Astrocyte (in vitro differentiated cells and primary cell): ENCODE measurements at places on chromosomes 3 and 15. TPM values are rescaled to one million over a fixed set of nuclear protein-coding genes. Genes with fewer than 3 reads are reported as not detected.

The ANKRD34C gene
- 0.05 TPM in 1 of 2 replicates, not detected in the other for total RNA-seq

The C2CD4A gene
- not detected in 2 replicates for total RNA-seq

DNA sequence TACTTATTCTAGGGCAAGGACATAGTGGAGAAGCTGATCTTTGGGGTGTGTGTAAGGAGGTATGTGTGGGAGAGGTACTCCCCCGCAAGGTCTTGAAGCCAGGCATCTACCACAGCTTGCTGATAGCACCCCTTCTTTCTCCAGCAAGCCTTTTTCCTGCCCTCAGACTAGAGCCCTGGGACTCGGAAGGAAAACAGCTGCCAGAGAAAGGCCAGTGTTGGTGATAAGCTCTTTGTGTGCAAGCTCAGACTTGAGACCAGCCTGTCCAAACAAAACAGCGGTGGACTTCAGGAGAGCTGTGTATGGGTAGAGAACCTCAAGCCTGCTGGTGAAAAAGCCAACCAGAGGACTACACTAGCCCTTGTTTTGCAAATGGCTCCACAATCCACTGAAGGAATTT is 1028.6 kb downstream of the MCTP2 start:
- H3K4me1 ChIP-seq: peaks cover 22% of the 10 kb centered on the region
- H3K36me3 ChIP-seq: no peaks in the 10 kb centered on the region
- no peak overlapping the region for H3K27ac ChIP-seq
- DNase-seq: peak; percentile 26

GRCh38 chr3:114929971-114930732 is 216.9 kb downstream of the ZBTB20 start:
- no peaks in the 10 kb centered on the region for H3K4me1 ChIP-seq
- no peak for DNase-seq
- no peaks in the 10 kb centered on the region for H3K27me3 ChIP-seq
- no peak overlapping the region for H3K4me3 ChIP-seq
- H3K27ac ChIP-seq: no peak overlapping the region
- H3K36me3 ChIP-seq: no peaks in the 10 kb centered on the region

GRCh38 chr15:73046073-73046472 is 6.2 kb upstream of the NEO1 start:
- H3K4me1 ChIP-seq: peaks cover under 1% of the 10 kb centered on the region
- H3K27ac ChIP-seq: no peak overlapping the region
- H3K27me3 ChIP-seq: peaks cover 12% of the 10 kb centered on the region

- H3K27ac ChIP-seq: no peak overlapping the region
- peaks cover 13% of the 10 kb centered on the region for H3K27me3 ChIP-seq
- no peaks in the 10 kb centered on the region for H3K36me3 ChIP-seq
- H3K4me3 ChIP-seq: no peak overlapping the region
- no peaks in the 10 kb centered on the region for H3K4me1 ChIP-seq
- no peak for DNase-seq
Observed at GRCh38 chr3:186442162-186442561, 80.1 kb upstream of the DGKG start.
